Naive thymus-derived CD8-positive, alpha-beta T cell (primary cell): ENCODE measurements at places on chromosomes 11 and 22.

DNA sequence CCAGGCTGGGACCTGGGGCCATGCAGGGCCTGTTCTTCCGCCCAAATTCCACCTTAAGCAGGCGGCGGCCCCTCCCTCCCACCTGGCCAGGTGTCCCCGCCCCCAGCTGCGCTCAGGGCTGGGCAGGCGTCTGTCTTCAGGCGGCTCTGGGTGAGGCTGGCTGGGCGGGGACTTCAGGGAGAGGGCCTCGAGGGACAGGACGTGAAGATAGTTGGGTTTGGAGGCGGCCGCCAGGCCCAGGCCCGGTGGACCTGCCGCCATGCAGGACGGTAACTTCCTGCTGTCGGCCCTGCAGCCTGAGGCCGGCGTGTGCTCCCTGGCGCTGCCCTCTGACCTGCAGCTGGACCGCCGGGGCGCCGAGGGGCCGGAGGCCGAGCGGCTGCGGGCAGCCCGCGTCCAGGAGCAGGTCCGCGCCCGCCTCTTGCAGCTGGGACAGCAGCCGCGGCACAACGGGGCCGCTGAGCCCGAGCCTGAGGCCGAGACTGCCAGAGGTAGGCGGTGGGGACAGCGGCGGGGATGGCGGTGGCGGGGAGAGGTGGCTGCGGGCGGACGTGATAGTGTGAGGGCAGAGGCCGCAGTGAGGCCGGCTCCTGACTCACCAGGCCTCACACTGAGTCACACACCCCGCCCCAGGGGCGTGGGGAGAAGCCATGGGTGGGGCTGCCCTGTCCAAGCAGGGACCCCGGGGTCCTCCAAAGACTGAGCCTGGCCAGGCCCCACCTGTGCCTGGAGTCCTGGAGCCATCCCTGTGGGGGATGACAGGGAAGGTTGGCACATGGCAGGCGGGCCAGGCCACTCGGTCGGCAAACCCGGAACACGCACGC is at the start of gene PKP3:
PKP3 (plus strand) TSS at position 176 of the 824 bp plus-strand sequence; CDS start at position 260, 84 bp downstream.
- no peak for DNase-seq

GRCh38 chr11:17351510-17352176 is at the start of gene NCR3LG1:
NCR3LG1 (plus strand) TSS chr11:17351800; CDS start chr11:17351970, 170 bp downstream.
- peak; percentile 76 for DNase-seq

DNA sequence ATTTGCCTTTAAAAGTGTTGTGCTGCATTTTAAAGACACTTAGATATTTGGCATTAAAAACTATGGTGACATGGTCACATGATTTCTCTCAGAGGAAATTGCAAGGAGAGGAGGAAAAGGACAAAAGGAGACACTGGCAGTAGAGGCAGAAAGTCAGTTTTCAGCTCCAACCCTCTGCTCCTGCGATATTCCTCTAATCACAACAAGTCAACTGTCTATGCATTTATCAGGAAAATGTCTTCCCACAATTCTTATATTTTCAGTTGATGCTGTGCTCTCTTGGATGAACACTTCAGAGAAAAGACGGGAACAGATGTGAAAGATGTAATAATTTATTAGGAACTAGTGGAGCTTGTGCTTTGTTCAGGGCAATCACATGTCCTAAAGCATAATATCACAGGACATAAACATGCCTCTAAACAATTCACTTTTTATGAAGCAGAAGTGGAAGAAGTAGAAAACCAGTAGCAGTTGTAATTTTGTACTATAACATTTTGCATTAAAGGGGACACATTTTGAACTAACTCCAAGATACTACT is 340.8 kb upstream of the PITPNB start:
- no peak for DNase-seq

- DNase-seq = no peak
Observed at GRCh38 chr11:3208272-3208671, 10.3 kb downstream of the MRGPRG start.

DNA sequence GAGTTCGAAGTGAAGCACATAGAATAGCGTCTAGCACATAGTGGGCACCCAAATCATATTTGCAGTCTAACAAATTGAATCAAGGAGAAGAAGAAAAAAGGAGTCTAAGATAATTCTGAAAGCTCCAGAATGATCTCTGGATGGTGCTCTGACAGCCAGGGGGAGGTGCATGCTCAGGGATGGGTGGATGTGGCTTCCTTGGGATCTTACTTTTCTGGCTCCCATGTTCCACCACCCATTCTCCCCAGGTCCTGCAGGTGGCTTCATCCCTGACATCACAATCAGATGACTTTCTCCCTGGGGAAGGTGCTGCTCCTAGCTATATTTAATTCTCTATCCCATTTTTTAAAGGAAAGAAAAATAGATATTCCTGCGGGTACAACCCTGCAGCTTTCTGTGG is 381.9 kb downstream of the CADM1 start:
- no peak for DNase-seq

GRCh38 chr22:28052825-28053269 is 133.8 kb upstream of the PITPNB start:
- no peak for DNase-seq

DNA sequence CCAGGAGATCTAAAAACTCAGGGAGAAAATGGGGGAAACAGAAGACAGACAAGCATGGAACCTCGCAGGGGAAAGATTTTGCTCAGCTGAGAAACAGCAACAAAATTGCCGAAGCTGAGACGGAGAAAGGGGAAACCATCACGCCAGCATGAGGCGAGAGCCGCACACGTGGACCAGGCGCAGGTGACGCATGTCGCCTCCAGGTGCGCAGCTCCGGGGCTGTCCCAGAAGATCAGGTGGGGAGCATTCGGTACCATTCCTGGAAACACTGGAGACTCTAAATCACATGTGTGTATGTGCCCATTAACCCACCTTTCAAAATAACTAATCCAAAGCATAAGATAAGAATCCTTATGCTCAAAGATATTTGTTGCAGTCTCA is 121.7 kb downstream of the BRD1 start:
- DNase-seq = no peak

DNA sequence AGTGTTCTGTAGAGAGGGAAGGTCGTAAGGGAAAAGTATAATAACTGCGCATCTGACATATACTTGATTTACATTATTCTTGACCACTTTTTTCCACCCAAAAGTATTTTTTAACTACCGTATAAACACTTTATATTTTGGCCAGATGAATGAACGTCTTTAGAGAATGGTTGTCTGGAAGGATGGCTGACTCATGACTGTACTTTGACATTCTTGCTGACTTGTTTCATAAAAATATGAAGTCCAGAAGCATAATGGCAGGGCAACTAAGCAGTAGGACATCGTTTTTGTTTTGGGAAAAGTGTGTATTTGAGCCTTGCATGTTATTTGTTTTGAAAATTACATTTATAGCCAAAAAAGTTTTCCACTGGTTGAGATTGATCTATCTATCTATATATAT is 110.0 kb downstream of the OSBP2 start:
- DNase-seq = no peak

- DNase-seq = no peak
Observed at GRCh38 chr11:128685402-128686020, 8.4 kb upstream of the FLI1 start.

- DNase-seq = no peak
Observed at GRCh38 chr22:35299217-35299672, 449 bp upstream of the TOM1 start.

GRCh38 chr22:25764270-25765015 is 22.5 kb downstream of the MYO18B start:
- no peak for DNase-seq

DNA sequence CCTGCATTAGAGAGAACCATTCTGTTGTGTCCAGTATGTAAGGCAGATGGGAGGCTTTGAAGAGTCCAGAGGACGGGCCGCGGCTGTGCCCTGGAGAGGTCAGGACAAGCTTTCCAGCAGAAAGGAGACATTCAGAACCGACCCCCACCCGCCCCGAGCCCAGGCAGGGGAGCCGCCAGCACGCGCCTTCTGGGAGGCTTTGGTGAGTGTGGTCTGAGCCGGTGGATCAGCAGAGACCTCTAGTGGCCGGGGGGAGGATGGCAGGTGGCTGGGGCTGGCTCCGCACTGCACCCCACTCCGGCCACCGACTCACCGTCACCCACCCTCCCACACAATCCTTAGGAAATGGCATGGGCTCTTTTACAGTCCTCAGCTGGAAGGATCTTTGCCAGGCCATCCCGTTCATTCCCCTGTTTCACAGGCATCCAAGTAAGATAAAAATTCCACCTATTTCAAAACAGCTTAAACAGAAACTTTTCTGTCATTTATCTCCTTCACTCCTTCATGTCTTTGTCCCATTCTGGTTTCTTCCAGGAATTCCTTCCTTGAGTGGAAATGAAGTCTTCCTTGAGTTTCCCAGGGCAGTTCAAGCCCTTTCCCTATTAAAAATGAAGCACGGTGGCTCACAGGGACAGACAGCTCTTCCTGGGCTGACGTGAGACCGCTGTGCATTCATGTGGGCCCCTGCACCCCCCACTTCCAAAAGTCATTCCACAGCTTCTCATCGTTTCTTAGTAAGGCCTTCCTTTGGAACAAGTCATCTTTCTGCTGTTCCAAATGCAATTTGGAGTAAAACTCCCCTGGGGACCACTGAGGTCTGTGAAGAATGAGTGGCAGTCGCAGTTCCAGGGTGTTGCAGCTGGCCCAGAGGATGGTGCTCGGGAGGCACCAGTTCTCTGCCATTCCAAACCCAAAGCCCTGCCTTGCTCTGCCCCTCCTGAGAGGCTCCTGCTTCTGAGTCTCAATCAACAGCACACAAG is 91.0 kb downstream of the FEZ1 start:
- peak; percentile 48 for DNase-seq
